ENCODE measurements at places on chromosomes 12 and 14.

- no peak for DNase-seq
Measured at GRCh38 chr12:47437570-47437969, 268.3 kb downstream of the RPAP3 start.

DNA sequence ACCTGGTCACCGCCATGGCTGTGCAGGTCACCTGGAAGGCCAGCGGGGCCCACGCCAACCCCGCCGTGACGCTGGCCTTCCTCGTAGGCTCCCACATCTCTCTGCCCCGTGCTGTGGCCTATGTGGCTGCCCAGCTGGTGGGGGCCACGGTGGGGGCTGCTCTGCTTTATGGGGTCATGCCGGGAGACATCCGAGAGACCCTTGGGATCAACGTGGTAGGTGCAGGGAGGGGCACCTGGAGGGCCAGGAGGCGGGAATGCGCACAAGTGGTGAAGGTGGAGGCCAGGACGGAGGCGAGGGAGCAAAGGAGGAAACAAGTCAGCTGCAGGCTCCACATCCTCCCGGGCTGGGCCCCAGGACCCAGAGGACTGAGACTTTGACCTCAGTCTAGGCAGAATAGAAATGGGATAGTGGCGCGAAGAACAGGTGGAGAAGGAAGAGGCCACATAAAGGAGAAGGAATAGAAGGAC is 649 bp downstream of the AQP6 start:
- no peak for DNase-seq

- DNase-seq, result no peak
Measured at GRCh38 chr12:107510211-107510610, 175.4 kb upstream of the PWP1 start.

DNA sequence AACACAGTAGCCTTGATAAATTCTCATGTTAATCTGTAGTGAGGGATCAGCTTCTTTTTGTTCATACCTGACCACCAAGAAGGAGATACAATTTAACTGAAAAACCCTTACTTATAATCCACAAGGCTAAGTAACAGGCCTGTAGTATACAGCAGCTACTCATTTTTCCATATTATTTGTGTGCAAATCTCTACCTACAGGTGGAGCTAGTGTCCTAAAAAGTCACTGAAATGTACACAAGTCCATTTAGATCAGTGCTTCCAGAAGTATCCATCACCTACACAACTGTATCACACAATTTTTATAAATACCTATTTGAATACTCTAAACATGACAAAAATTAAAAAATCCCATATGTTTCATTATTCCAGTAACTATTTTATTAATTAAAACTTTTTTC is 173.2 kb downstream of the SLC35F4 start:
- peak; percentile 80 for DNase-seq

GRCh38 chr12:42017051-42017450 is 127.6 kb downstream of the GXYLT1 start:
- no peak for DNase-seq

DNA sequence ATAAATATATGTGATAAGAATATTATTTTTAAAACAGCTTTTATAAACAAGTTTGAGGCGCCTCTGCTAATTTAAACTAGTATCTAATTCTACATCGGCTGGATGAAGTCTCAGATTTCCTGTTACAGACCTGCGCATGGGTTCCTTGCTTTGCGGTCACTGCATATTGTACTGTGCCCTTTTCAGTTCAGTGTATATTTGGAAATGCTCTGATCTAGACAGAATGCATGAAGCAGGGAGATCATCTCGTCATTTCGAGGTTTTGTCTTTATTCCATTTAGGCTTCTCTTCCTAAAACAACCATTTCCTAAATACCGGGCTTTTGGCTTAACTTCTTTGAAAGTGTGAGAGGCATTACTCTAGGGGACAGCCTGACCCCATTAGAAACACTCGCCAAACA is 25.6 kb downstream of the CRACR2A start:
- no peak for DNase-seq

DNA sequence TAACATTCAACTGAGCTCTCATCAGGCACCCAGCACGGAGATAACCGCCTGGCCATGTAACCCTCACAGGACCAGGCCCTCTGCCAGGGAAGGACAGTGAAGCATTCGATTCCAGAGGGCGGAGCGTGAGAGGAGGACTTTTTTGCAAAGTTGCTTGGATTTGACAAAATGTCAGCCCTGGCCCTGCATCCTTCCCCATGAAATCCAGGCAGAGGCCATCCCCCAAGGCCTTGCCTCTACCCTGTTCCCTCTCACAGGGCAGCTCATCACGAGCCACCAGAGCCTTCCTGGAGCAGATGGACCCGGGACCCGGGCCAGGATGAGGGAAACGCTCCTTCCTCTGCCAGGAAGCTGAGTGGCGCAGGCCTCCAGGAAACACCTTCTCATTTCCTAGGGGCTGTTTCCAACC is 17.0 kb downstream of the CAMKK2 start:
- DNase-seq, result no peak

GRCh38 chr12:121036810-121037326 is 2.2 kb downstream of the OASL start:
- DNase-seq, result peak; percentile 77

DNA sequence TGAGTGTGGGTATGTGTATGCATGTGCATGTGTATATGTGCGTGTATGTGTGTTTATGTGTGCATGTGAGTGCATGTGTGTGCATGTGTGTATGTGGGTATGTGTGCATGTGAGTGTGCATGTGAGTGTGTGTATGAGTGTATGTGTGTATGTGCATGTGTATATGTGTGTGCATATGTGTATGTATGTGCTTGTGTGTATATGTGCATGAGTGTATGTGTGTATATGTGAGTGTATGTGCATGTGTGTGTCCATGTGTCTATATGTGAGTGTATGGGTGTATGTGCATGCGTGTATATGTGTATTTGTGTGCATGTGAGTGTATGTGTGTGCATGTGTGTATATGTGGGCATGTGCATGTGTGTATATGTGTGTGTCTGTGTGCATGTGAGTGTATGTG is 25.7 kb downstream of the FAIM2 start:
- no peak for DNase-seq

- DNase-seq, result no peak
Measured at GRCh38 chr14:101825797-101826196, 64.3 kb downstream of the PPP2R5C start.

DNA sequence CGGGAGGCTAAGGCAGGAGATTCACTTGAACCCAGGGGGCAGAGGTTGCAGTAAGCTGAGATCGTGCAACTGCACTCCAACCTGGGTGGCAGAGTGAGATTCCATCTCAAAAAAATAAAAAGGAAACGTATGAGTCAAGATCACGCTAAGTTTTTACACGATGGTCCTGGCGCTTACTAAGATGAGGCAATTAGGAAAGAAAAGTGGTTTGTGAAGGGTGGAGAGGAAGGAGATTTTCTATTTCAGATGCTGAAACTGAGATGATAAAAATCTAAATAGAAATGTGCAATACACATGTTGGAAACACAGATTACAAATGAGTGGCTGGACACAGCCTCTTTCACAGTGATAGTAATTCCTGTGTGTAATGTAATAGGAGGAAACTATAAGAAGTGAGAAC is 63.2 kb downstream of the KDM5A start:
- no peak for DNase-seq

DNA sequence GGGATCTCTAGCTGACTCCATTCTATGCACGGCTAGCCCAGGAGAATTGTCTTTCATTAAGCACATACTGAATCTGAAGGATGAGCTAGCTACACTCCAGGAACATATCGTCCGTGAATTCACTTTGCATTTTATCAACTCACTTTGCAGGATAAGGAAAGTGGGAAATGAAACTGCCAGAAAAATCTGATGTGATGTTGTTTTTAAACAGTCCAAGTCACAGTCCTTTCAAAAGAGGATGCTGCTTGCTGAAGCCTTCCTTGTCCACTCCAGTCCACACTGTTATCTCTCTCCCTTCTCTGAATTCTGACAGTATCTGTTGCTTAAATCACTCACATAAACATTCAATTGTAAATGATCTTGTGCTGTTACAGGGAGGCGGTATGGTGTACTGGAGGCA is 12.7 kb upstream of the TMCC3 start:
- no peak for DNase-seq

DNA sequence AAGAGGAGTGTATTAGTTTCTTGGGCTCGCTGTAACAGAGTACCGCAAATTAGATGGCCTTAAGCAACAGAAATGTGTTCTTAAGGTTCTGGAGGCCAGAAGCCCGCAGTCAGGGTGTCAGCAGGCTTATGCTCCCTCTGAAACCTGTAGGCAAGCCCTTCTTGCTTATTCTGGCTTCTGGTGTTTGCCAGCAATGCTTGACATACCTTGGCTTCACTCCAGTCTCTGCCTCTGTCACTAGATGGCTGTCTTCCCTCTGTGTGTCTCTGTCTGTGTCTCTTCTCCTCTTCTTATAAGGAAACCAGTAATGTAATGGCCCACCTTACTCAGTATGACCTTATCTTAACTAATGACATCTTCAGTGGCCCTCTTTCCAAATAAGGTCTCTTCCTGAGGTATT is 85.1 kb downstream of the DERA start:
- peak; percentile 8 for DNase-seq

Measured in epithelial cell of esophagus (primary cell).